ENCODE measurements at places on chromosomes 12 and 14.

- peak; percentile 59 for DNase-seq
Measured at GRCh38 chr14:104749111-104749649, 3.8 kb upstream of the SIVA1 start.

DNA sequence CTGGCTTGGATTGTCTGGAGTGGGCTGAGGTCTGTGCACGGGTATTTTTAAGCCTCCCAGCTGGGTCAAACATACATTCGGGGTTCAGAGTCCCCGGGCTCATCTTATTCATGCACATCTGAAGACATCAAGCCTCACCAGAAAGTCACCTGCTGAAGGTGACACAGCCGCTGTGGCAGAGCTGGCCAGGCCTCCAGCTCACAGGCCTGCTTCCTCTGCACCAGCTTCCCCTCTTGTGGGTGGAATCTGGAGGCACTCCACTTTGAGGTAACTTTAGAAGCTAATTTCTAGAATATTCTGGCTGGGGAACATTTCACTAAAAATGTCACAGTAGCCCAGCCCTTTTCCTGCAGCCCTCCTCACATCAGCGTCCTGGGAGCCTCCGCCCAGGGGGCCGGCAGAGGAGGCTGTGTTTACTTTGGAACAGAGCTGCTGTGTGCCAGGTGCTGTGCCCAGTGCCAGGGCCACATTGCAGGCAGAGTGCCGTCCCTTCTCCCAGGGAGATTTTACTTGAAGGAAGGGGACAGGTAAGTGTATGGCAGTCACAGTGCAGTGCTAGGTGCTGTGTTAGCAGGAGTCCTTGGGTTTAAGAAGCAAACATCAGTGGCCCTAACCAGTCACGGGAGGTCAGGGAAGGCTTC is 62.2 kb downstream of the TSPAN11 start:
- DNase-seq: no peak

DNA sequence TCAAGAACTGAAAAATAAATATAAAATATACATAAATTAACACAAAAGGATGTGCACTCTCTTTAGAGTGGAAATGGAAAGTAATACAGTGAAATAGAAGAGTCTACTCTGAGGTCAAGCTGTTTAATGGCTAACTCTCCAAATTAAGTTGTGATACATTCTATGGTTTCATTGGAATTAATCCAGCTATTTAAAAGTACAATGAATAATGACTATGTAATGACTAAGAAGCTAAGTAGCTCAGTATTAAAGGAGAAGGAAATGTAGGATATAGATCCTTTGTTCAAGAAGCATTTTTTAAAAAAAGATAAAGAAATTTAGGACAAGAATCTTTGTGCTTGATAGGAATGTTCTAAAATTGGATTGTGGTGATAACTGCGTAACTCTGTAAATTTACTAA is 85.3 kb downstream of the LRP6 start:
- no peak for DNase-seq

DNA sequence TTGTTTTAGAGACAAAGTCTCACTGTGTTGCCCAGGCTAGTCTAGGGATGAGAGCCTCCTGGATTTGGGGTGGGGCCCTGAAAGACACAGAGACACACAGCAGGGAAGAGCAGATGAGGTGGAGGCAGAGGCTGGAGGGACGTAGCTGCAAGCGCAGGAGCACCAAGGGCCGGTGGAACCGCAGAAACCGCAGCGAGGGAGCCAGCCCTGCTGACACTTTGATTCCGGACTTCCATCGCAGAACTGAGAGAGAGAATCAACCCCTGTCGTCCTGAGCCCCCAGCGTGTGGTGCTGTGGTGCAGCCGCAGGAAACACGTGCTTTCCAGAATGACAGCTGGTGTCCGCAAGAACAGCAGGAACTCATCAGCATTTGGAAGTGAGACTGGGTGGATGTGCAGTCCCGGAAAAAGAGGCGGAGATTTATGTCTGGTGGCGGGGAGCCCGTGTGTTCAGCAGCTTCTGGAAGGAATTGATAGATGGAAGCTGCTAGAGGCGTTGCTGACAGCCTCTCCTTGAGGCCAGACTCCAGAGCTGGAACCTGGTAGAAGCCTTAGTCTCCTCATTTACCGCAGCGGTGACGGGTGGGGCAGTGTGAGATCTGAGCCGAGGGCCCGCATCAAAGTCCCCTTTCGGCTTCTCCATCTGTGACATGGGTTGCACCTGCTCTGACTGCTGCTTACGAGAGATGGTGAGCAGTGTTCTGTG is 21.9 kb upstream of the KLC1 start:
- peak; percentile 94 for DNase-seq

DNA sequence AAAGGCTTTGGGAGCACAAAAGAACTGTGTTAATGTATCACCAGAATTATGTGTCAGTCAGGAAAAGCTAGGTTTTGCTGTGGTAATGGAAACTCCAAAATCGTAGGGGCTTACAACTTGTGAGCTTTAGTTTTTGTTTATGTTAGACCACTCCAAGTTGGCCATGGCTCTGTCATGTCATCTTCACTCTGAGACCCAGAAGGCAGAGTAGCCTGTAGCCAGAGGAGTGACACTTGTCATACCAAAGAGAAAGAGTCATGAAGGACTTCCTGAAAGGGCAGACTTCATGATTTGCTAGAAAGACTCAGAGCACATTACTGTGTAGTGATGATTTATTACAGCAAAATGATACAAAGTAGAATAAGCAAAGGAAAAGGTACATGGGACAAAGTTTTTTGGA is 133.6 kb upstream of the SSTR1 start:
- DNase-seq: no peak

DNA sequence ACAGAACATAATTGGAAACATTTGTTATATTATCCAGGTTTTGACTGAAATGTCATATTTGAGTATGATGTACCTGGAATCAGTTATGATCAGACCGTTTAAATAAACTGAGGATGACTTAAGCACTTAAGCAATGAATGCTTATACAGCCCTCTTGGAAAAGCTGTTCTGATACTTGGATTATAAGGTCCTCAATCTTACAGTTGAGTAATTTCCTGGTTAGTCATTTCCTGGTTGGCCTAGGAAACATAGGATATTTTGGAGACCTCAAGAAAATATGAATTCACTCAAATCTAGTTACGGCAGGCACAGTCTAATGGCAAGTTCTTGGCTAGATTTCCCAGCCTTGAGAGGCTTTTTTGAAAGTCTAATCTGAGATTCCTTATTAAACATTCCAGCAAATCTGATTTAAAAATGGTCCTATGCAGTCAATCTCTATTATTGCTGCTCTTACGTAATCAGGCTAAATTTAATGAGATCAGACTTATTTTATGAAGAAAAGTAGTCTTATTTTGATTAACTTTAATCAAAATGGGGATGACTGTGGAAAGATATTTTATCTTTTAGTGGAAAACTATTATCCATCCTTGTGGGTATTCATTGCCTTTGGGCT is 447.2 kb downstream of the SNAPC1 start:
- no peak for DNase-seq

DNA sequence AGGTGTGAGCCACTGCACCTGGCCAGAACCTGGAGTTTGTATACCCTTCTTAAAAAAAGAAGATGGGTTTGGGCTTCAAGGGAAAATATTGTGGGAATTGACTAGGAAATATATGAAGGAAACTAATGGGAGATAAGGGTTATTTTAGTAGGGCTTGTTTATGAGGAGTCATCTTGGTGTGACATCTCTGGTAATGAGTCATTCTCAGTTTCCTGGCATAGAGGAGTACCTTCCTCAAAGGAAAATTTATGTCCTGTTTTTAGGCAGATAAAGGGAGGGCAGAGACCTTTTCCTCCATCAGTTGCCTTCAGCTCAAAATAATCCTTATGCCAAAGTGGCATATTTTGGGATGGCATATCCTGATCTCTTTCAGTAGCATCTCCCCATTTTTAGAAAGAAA is 30.6 kb upstream of the NFKBIA start:
- no peak for DNase-seq

- DNase-seq: no peak
Measured at GRCh38 chr12:101235686-101236085, 25.6 kb upstream of the SLC5A8 start.

DNA sequence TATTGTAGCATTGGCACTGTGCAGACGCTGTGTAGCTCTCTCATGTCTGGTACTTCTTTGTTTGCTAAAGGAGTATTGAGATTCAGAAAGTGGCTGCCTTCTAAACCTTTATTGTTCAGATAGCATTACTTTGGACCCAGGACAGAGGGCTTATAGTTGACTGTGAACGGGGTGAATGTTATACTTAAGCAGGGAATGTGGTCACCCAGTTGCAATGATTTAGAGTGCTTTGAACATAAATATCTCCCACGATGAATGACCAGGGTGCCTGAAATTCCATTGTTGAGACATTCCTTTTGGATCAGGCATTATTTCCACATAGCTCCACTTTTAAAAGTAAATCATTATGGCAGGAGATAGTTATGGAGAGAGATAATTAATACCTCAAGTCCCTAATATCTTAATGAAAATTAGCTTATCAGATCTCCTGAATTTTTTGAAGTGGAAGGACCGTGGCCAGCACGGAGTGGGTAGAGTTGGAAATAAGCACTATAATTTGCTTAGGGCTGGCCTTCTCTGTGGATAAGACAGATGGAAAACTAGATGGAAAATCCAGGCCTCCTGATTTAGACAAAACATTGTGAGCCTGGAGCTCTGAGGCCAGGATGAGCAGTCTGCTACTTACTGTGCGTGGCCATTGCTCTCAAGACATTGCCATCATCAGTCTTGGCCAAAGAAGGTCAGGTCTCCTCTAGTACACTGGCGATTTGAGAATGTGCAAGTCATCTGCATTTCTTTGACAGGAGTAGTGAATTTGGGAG is 114.5 kb downstream of the ETV6 start:
- no peak for DNase-seq

GRCh38 chr14:73744874-73745529 is 30.8 kb upstream of the PNMA1 start:
- DNase-seq: no peak

DNA sequence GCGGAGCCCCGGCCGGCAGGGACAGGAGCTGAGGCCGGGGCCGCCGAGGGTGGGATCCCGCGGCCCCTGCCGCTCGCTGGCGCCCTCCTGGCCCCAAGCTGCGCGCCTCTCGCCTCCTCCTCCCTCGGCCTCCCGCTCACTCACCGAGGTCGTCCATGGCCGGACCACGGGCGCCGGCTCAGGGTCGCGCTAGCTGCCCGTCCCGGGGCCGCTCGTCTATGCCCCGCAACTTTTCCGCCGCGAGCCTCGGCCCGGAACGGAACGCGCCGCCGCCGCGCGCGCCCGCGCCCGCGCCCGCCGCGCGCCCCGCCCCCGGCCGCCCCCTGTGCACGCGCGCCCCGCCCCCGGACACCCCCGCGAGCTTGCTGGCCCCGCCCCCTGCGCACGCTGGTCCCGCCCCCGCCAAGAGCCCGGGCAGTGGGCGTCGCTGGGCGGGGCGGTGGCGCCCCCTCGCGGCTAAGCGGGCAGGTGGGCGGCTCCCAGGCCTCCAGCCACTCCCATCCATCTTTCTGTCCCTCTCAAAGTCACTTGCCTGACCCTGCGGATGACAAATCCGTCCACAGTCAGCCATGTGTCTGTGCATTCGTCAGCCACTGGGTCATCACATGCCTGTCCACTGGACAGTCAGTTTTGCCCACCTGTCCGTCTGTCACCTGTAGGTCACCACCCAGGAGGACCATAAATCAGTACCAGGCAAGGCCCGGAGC is at the start of gene PXN:
Gene PXN, minus strand, starts transcription at position 258 of the 707 bp plus-strand sequence. Its CDS starts 101 bp downstream, at position 157.
- peak; percentile 93 for DNase-seq

DNA sequence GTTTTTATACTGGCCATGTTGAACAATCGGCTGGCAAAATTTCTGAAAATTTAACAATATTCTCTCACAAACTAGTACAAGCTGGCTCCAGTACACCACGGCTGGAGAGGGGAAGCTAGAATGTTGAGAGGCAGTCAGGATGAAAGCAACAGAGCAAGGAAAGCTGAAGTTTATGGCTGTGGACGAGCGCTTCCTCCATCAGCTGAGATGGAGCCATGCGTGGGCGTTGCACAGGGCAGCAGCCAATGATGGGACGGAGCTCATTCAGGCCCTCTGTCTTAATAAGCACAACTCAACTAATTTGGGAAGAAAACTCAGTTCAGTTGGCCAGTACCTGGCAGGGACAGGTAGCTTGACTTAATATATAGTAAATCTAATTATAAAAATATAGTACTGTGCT is 14.1 kb upstream of the DCP1B start:
- DNase-seq: no peak

- no peak for DNase-seq
Measured at GRCh38 chr12:95118138-95118787, 44.8 kb upstream of the NR2C1 start.

- no peak for DNase-seq
Measured at GRCh38 chr14:24979725-24980239, 70.2 kb downstream of the STXBP6 start.

GRCh38 chr12:128059621-128060370 is 207.2 kb upstream of the TMEM132C start:
- DNase-seq: no peak

- no peak for DNase-seq
Measured at GRCh38 chr14:76497550-76498462, 121.9 kb downstream of the ESRRB start.

DNA sequence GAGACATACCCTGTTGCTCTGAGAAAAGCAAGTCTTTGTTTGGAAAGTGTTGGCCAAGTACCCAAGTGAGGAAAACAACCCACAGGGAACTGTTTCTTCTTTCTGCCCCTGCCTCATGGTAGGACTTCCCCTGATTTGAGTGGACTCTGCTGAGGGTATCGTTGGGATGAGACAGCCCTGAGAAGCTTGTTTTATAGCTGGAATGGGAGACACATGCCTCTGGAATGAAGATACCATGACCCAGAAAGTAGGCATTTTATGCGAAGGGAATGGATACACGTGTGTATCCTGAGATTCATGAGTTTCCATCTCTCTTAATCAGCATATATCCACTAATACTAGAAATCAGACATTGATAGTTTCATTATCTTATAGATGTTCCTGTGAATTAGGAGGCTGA is 382.3 kb downstream of the ATP23 start:
- DNase-seq: no peak

GRCh38 chr12:56679883-56680575 is 8.1 kb downstream of the PTGES3 start:
- DNase-seq: no peak

DNA sequence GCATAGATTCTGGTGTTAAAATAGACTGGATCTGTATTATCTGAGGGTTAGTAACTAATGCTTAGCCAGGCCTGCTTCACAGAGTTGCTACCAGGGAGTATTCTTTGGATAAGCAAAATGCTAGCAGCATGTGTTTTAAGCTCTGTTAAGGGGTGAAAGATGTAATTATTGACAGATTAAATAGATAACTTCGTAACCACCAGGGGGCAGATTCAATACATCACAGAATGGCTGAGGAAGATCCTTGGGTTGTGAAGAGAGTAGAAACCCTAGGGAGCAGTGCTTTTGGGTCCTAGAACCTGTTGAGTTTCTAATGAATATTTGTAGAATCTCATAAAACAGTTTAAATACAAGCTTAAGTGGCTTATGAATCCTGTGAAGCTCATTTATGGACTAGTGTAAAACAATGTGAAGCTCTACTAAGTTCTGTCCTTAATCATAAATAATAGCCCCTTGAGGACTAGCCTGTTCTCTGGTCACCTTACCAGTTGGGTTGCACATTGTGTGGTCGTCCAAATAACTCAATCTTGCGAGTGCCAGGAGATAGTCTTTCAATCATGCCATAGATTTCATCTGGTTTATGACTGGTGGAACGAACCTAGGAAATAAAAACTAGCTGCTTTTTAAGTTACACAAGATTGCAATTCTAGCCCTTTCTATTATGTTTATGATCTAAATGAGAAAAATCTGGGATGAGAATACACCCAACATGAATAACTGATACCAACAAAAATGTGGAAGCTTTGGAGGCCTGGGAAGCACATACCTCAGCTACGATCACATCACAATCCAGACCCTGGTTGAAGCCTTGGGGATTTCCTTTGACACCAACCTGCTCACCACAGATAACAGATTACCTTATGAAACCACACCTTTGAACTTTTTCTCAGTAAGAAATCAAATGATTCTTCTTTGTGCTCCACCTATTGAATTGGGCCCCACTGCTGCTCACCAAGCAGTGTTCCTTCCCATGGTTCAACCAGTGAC is 12.3 kb downstream of the METTL3 start:
- no peak for DNase-seq
